ENCODE measurements at places on chromosomes 11 and 22.

- DNase-seq, result no peak
Observed at GRCh38 chr11:128867277-128867676, at the start of gene KCNJ1. Gene KCNJ1 (minus strand): TSS chr11:128867296. CDS start chr11:128840243, 27,053 bp downstream.

- no peak for DNase-seq
Observed at GRCh38 chr11:84608837-84609196, 1018.3 kb downstream of the DLG2 start.

- DNase-seq, result no peak
Observed at GRCh38 chr11:113023228-113023627, 62.0 kb downstream of the NCAM1 start.

DNA sequence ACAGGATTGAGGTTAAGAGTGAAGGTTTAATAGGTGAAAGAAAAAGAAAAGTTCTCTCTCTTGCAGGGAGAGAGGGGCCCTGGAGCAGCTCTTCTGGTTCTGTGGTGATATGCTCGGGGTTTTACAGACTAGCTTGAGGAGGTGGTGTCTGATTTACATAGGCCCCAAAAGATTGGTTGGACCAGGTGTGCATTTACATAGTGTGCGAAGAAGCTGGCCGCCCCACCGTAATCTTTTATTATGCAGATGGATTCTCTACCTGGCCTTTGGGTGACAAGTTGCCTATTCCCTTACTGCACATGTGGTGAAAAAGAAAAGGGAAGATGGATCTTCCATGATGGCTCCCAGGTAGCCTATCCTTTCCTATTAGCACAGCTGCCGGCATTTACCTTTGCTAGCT lies 219.9 kb upstream of the GRIA4 start:
- no peak for DNase-seq

DNA sequence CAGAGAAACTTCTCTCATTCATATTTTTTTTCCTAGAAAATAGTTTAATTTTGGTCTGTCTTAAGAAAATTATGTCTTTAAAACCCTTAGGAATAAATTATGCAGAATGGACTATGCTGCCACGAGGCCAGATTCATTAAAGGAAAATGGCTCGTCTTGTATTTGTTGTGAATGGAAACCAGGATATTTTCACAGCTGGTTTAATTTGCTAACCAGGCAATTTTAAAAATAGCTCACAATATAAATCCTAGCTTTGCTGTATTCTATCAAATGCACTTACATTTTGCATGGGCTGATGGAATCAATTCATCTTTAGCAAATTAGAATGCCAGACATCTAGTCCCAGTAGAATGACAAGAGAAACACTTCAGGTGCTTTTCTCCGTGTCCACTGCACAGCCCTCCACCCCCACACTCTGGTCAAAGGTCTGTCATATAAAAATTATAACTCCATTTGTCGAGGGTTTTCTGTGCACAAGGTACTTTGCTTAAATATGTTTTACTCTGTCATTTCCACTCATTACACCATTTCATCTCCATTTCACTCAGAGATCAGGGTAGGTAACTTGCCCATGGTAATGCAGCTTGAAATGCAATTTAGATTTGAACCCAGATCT lies 20.3 kb upstream of the TNRC6B start:
- no peak for DNase-seq

- DNase-seq, result no peak
Observed at GRCh38 chr11:104432981-104433380, 269.0 kb upstream of the PDGFD start.

GRCh38 chr11:1894759-1895158 lies 3.1 kb upstream of the PRR33 start:
- no peak for DNase-seq

Measured in endothelial cell (in vitro differentiated cells).